ENCODE measurements at places on chromosomes 3 and 15.

- DNase-seq, result peak; percentile 88
Measured at GRCh38 chr3:183285828-183286457, 32.9 kb downstream of the B3GNT5 start.

- no peak for DNase-seq
Measured at GRCh38 chr15:69897061-69897460, 200.7 kb downstream of the TLE3 start.

GRCh38 chr3:58129041-58129770 is 81.6 kb downstream of the DNASE1L3 start:
- no peak for DNase-seq

- no peak for DNase-seq
Measured at GRCh38 chr15:47609693-47610092, 107.6 kb upstream of the SEMA6D start.

GRCh38 chr3:52083556-52084087 is 27.3 kb upstream of the DUSP7 start:
- no peak for DNase-seq

DNA sequence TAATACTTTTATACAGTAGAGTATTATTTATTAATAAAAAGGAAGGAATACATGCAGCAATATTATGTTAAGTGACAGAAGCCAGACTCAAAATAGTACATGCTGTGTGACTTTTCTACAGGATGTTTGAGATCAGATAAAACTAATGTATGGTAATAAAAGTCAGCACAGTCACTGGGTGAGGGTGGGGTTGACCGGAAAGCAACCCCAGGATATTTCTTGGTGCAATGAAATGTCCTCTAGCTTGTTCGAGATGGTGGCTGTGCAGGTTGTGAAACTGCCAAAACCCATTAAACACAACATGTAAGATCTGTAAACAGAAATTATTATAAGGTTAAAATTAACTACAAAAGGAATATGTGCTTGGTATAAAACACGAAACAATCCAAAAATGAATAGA is 20.8 kb upstream of the ALDH1L1 start:
- DNase-seq, result no peak

DNA sequence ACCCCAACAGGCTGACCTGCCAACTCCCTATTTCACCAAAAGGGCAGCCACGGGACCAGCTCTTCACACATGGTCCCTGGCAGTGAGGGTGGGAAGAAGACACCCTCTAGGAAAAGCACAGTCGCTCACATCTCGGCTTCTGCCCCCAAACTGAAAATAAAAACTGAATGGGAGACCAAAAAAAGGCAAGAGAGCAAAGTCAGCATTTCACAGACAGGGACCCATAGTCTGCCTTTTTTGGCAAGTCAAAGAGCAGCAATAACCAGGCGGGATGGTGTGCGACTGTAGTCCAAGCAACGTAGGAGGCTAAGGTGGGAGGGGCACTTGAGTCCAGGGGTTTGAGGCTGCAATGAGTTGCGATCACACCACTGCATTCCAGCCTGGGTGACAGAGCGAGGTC is 154.1 kb downstream of the ADAMTS17 start:
- DNase-seq, result no peak

DNA sequence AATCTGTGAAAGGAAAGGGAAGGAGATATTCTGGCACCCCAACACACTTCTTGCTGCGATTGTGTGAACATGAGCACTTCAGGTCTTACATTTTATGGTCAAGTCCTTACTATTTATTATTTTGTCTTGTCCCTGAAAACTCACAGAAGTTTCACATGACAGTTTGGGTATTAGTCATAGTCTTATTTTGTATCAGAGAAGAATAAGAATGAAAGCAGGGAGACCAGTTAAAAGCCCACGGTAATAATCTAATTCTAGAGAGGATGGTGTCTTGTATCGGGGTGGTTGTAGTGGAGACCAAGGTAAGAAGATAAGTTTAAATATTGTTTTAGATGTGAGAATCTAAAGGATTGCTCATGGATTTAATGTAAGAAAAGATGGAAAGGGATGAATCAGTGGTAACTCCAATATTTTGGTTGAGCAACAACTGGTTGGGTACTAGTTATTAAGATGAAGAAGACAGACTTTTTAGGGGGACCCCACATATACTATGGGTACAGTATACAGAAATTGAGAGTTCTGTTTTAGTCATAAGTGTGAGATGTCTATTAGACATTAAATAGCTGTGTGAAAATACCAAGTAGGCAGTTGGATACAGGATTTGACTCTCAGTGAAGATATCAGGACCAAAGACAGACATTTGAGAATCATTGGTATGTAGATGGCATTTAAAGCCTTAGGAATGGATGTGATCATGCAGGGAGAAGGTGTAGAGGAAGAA is 227.6 kb downstream of the MFSD1 start:
- no peak for DNase-seq

DNA sequence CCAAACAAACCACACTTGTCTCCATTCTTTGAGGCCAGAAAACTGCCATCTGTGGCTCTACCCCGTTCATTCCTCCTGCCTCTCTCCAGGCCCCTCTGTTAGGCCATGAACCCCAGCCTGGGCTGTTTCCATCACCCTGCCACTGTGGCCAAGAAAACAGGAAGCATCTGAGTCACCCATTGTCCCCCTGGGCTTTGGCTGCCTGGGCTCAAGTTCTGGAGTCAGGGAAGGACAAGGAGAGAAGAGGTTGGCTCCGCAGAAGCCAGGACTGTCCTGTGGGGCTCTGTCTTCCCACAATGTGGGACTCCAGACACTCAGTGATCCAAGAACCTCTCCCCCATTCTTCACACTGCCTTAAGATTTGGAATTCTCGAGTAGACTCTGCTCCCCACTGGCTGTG is 14.8 kb upstream of the LCTL start:
- DNase-seq, result peak; percentile 52

- no peak for DNase-seq
Measured at GRCh38 chr3:113507501-113508067, 7.4 kb downstream of the SPICE1 start.

- DNase-seq, result no peak
Measured at GRCh38 chr3:57691411-57692132, 1.3 kb downstream of the DENND6A start.

- peak; percentile 32 for DNase-seq
Measured at GRCh38 chr3:14640157-14640562, 11.4 kb upstream of the CCDC174 start.

DNA sequence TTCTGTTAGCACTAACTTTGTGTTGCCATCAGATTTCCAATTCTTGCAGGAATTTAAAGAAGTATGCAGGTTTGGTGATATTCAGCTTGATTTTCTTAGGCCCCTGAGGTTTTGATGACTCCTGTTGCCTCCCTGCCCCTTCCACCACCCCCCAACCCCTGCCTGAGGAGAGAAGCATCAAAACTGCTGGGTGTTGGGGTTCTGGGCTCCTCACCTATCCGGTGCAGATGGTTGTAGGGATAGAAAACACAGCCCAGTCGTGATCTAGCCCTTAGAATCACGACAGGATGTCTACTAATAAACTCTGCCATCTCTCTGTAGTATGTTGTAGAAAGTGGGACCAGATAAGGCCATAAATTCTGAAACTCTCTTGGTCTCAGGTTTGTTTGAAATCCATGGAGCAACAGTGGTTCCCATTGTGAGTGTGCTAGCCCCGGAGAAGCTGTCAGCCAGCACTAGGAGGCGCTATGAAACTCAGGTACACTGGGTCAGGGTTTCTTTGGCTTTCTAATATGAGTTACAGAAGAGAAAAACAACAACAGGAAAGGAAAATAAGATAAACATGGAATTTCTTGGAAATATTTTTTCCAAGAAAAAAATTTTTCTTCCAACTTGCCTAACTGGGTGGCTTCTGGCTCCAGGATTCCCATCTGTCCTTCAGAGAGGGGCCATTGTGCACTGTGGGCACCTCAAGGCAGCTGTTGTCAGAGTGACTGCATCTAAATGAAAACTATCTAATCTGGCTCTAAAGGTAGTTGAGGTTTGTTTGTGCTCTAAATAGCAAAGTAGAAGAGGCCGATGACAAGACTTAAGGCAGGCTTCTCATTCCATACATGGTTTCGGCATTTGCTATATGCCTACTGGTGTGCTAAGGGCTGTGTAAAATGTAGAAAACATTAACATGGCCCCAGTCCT is 8.7 kb downstream of the SRP14 start:
- DNase-seq, result peak; percentile 40

GRCh38 chr3:30455840-30456239 is 150.6 kb upstream of the TGFBR2 start:
- no peak for DNase-seq

GRCh38 chr3:63979093-63979885 is 44.0 kb downstream of the PSMD6 start:
- no peak for DNase-seq

- no peak for DNase-seq
Measured at GRCh38 chr3:171996178-171996817, 43.1 kb upstream of the FNDC3B start.

DNA sequence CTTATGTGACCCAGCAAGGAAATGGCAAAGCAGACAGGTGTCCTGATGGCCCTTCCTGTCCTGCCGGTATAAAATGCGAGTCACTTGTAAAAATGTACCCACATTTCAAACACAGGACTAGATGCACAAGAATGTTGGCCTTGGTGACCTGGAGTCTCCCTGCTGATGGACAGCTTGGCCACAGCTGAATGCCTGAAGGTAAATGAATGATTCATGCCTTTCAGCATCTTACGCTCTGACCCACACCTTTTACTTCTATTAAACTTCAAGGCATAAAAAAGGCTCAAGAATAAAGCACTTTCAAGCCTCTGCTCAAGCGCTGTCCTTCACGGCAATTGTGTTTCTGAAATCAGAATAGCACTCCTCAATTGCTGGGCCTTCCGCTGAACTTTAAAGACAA is 228.0 kb upstream of the SLCO3A1 start:
- DNase-seq, result no peak

GRCh38 chr3:182909318-182910040 is 70.9 kb downstream of the DCUN1D1 start:
- DNase-seq, result peak; percentile 35

DNA sequence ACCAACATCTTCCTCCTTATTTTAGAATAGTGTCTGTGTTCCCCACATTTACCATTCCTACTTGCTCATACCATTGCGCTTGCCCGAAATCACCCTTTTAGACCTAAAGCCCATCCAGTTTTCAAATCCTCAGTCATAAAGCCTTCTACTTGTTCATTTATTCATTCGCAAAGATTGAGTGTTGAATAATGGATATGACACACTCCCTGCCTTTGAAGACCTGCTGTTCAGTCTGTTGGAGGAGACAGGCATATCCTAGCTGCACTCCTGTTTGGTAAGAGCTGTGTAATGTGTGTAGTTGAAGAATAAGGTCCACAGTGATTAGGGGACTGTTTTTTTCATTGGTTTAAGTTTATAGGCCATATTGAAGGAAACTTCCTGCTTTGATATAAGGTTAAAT is 1.7 kb downstream of the CNOT10 start:
- DNase-seq, result no peak

DNA sequence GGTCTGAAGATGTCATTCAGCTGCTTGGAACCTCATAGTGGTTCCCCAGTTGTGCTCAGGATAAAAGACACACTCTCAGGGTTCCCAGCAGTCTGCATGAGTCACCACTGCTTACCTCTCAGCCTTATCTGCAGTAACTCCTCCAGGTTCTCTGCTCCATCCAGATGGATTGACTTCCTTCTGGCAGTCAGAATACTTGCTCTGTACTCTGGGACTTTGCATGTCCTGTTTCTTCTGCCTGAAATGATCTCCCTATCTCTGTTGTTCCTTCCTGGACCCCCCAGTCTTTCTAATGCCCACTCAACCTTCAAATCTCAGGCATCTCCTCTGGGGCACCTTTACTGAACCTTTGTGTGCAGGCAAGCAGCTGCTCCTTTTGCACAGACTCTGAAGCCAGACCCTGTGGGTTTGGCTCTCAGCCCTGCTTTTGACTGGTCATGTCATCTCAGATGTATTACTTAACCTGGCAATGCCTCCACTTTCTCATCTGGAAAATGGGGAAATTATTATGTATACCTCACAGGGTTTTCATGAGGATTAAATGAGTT is 38.4 kb downstream of the ITPR1 start:
- no peak for DNase-seq

- DNase-seq, result no peak
Measured at GRCh38 chr15:76667943-76668715, 237.0 kb downstream of the SCAPER start.

DNA sequence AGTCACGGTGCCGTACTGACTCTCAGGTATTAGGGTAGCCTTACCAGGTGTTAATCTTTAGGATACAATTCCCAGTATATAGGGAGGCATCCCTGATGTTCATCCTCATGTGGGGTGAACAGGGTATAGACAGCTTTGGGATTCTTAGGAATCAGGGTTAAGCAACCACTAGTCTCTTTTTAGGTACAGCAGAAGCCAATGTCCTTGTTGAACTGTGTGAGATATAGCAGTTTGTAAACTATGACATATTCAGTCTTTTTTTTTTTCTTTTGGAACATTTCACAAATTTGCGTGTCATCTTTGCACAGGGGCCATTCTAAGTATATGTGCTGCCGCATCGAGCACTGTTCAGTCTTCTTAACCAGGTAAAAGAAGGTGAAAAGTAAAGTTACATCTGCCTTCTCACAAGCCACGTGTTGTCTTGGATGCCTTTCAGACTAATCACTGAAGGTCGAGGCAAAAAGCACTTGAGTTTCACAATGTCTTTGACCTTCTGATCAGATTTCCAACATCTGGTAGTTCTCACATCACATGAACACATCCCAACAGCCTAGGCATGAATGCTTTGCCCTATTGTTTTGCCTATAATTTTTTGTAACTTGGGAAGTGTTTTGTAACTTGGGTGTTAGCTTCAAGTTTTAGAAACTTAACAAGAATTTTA is 17.2 kb downstream of the TSEN2 start:
- peak; percentile 69 for DNase-seq

- peak; percentile 87 for DNase-seq
Measured at GRCh38 chr3:57007521-57008460, 52.7 kb upstream of the SPATA12 start.

GRCh38 chr3:196378146-196378841 is 40.1 kb upstream of the TM4SF19 start:
- no peak for DNase-seq

DNA sequence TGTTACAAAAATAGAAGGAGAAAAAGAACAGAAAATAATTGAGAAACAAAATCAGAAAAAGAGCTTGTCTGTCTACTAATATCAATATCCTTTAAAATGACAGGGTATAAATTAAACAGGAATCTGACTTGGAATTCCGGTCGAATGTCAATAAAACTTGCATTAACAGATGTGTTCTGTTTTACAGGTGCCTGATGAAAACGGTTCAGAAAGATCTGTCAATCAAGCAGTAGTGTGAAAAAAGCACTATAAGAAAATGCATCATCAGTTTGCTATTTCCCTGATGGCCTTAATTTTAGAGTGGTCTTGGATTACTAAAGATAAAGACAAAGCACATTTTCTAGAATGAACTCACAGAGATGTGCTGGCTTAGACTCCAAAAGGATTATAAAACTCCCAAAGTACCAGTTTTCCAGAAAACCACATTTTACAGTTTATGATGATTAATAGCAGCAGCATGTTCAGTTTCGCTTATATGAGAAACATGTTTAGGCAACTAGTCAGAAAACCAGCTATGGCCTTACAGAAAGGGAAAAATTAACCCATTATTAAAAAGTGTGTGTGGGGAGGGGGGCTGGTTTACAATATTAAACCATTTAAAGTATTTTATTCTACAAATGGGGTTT is 8.2 kb upstream of the C3orf38 start:
- peak; percentile 29 for DNase-seq

GRCh38 chr15:27757052-27757451 is 342.1 kb downstream of the OCA2 start:
- DNase-seq, result no peak

Measured in AG20443 (cell line).